ENCODE measurements at places on chromosomes 2 and 18.
A peak's percentile ranks its signal among the peaks of the same experiment; 100 is the strongest.

GRCh38 chr2:38505779-38506178 lies 96.9 kb downstream of the HNRNPLL start:
- DNase-seq: no peak

- no peak for DNase-seq
Observed at GRCh38 chr2:191977754-191978153, 130.9 kb upstream of the CAVIN2 start.

DNA sequence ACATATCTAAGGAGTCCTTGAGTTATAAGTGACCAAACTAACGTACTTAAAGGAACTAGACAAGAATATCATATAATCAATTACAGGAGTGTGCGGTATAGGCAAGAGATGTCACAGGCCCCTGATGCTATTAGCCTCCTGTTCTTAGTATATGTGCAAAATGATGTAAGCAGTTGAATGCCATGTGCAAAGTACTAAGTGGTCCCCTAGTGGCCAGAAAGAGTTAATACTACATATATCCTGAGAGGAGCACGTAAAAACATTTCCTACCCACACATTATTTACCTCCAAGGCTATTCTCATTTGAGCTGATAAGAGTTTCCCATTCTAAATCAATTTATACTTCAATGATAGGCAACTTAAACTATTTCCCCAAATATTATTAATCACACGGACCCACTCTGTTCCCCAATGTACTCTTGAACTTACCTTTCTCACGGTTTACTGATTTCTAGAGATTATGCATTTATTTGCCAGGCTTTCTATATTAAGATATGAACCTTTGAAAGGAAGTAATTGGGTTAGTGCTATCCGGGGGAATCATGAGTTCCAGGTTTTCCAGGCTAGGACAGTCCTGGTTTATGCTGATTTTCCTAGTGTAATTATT lies 158.0 kb upstream of the KLHL14 start:
- no peak for DNase-seq

- DNase-seq: no peak
Observed at GRCh38 chr2:2826621-2827020, 495.5 kb upstream of the MYT1L start.

- DNase-seq: no peak
Observed at GRCh38 chr18:23609390-23610023, 23.2 kb upstream of the NPC1 start.

- no peak for DNase-seq
Observed at GRCh38 chr2:21291426-21291825, 167.7 kb downstream of the TDRD15 start.

- DNase-seq: no peak
Observed at GRCh38 chr2:213971536-213971935, 439.3 kb upstream of the VWC2L start.

- DNase-seq: no peak
Observed at GRCh38 chr18:72542342-72542741, 1.8 kb downstream of the CBLN2 start.

GRCh38 chr2:25337276-25337675 lies 4.4 kb downstream of the DNMT3A start:
- DNase-seq: no peak

- no peak for DNase-seq
Observed at GRCh38 chr18:63025251-63026090, 294.1 kb downstream of the BCL2 start.

- DNase-seq: no peak
Observed at GRCh38 chr2:18910843-18911242, 321.5 kb upstream of the NT5C1B start.

- no peak for DNase-seq
Observed at GRCh38 chr2:161766334-161766733, 142.1 kb downstream of the SLC4A10 start.

DNA sequence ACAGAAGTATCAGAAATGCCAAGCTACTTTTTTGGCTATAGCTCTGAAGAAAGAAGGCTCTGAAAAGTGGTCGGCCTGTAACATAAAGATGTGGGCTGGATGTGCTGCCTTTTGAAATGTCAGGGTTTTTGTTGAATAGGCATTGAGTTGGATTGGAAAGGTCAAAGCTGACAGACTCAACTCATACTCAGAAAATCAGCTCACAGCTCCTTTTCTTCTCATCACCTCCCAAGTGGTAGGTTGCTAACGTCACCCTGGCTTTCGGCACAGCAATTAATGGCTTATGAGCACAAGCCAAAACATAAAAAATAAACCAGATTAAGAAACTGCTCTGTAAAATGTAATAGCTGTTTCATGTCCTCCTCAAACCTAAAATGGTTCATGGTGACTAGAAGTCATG lies 68.3 kb downstream of the KCNF1 start:
- no peak for DNase-seq

GRCh38 chr18:79476031-79476917 lies 80.5 kb downstream of the NFATC1 start:
- no peak for DNase-seq

GRCh38 chr18:79680100-79680879 lies 687 bp downstream of the CTDP1 start:
- no peak for DNase-seq

- peak; percentile 14 for DNase-seq
Observed at GRCh38 chr2:241507430-241508239, 749 bp downstream of the STK25 start.

DNA sequence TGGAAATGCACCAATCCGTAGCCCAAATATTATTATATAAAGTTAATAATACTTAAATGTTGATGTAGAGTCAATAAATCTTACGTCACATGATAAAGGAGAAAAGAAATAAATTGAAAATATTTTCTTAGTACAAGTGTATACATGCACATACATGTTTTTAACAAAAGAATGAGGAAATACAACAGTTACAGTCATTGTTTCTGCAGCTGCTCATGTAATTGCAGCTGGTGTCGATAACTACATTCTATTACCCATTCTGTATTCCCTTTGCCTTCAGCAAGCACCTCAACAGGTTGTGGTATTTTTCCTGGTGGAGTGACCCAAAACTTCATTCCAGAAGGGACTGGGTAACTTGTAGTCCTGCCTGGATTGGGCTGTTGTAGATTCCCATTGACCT lies 377.8 kb upstream of the FSIP2 start:
- DNase-seq: no peak

DNA sequence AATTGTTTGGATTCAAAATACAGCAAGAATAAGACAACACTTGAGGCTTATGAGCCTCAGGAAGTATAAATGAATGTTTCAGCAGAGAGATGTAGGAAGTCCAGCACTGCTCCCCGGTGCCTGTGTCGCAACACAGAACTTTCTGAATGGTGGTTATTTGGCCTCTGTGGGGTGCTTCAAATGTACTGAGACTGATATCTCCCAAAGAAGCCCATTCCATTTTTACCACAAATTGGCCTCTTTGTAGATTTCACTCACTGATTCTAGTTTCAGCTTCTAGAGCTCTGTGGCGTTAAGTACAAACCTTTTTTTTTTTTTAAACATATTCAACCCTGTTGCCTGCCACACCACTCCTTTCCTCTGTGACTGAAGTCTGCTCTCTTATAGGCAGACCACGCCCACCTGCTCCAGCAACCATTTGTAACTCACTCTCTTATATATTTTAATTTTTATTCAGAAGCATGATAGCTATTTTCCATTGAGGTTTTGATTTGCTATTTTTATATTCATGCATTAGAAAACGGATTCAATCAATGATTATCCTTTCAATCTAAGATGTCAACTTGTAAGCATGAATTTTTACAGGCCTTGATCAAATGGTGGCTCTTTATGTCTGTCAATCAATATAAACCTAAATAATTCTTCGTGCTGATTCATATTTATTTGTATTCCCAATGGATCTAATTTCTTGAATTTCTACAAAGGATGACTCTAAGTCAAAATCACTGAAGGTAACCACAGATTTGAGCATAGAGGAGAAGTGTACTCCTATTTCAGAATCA lies 277.1 kb upstream of the CCDC68 start:
- no peak for DNase-seq

- DNase-seq: no peak
Observed at GRCh38 chr2:99285526-99285925, 15.5 kb downstream of the LYG1 start.

DNA sequence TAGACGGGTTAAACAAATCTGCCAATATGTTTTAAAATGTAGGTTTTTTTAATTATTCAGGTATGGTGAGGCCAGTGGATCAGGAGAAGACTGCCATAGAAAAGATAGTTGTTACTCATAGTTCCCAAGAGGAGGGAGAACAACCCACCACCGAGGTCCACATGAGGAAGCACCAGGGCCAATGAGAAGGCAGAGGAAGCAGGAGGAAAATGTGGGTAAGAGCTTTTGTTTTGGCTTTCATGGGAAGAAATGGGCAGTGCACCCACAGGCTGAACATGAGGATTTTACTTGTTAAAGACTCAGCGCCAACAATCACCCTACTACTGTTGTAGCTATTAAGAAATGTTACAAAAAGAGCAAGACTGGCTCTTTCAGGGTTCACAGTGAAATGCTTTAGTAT lies 191.8 kb upstream of the HNMT start:
- DNase-seq: no peak

- DNase-seq: no peak
Observed at GRCh38 chr2:162914161-162914560, 75.6 kb upstream of the KCNH7 start.

DNA sequence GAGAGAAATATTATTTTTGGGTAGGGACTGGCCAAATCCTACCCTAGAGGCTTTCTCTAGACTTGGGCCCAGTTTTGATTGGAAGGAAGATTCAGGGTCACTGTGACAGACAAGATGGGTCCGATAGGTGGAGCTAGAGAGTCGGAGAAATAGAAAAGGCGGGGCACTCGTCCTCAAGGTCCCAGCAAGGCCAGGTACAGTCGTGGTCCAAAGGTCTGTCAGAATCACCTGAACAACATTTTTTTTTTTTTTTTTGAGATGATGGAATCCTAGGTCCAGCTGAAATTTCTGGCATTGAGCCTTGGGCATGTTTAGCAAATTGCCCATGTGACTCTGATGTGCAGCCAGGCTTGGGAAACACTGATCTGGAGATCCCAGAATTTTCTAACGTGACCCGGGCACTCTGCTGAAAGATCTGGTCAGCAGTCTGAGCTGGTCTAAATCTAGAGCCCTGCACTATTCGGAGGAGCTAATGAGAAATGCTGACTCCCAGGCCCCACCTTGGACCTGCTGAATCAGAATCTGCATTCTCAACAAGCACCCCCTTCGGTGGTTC lies 23.0 kb upstream of the NTSR2 start:
- DNase-seq: peak; percentile 19

DNA sequence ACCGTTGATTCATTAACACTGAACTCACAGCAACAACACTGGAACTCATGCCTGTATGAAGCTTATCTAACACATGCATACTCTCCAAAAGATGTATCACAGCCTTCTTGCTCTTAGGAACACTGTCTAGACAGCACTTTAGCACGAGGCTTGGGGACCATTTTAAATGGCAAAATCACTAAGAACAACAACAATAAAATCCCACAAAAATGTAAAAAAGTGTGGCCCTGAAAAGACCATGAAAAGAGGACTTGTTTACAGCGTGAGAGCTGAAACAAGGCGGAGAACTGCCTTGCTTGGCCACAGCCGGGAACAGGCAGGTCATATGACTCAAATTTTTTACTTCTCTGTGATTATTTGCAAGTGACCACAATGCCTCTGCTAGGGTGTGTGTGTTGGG lies 48.1 kb downstream of the CHN1 start:
- DNase-seq: no peak

DNA sequence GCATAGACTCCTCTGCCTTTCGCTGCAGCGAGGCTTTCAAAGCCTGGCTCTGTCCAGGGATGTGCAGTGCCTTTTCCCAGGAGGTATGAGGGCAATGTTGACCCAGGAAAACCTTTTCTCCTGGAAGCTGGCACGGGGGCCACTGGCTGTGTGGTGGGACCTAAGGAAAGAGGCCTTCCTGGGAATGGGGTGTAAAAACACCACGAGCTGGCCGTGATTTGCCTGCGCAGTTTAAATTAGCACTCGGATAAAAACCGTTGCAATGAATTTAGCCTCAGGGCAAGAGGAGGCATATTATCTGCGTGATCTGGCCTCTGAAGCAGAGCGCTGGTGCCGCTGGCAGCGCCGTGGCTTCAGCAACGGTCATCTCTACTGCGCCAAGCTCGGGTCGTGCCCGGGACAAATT lies 3.0 kb downstream of the OSR1 start:
- no peak for DNase-seq

GRCh38 chr2:9652898-9653479 lies 22.2 kb upstream of the YWHAQ start:
- no peak for DNase-seq

GRCh38 chr18:74806700-74807416 lies 209.2 kb downstream of the ZNF407 start:
- DNase-seq: no peak

GRCh38 chr2:200307724-200308545 lies 1.4 kb downstream of the SPATS2L start:
- DNase-seq: no peak

- DNase-seq: no peak
Observed at GRCh38 chr2:111171337-111171930, 50.7 kb downstream of the BCL2L11 start.

GRCh38 chr18:45317948-45318640 lies 297.2 kb upstream of the SLC14A2 start:
- no peak for DNase-seq

DNA sequence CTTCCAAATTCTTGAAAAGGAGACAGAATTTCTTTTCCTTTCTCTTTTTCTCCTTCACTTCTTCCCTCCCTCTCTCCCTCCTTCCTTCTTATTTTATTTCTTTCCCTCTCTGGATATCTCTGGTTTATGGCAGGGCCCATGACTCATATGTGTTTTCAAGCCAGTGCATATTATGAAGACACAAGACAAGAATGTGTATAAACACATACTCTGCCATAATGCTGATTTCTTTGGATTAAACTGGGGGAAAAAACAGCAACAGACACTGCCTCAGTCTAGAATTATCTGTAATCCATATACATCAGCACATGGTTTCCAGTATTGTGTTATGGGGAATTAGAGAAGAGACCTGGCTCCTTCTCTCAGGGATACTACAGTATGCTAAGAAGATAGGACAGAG lies 82.8 kb upstream of the CPO start:
- DNase-seq: no peak

DNA sequence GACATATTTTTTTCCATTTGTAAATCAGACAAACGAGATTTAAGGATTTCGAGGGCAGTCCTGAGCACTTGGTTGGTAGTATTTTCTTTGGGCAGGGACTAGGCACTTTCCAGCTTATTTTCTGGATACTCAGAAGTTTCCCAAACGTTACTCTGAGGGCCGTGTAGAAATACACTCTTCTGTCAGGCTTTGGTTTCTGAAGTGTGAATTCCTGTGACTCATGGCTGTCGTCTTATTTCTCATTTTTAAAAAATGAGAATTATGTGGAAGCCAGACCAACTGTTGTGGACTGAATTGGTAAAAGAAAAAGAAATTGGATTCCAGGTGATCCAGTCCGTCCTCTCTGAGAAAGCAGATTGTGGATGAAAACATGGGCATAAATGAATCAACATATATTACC lies 658.6 kb upstream of the FANCL start:
- DNase-seq: no peak

- DNase-seq: no peak
Observed at GRCh38 chr2:142965443-142965842, 88.0 kb downstream of the KYNU start.

Data from stimulated activated CD8-positive, alpha-beta memory T cell treated with anti-CD3 and anti-CD28 coated beads, Interleukin-12 subunit alpha, Interleukin-12 subunit beta, amount 100 ng/mL, for 4 hours (primary cell).